ENCODE measurements at places on chromosomes 6 and 20.

DNA sequence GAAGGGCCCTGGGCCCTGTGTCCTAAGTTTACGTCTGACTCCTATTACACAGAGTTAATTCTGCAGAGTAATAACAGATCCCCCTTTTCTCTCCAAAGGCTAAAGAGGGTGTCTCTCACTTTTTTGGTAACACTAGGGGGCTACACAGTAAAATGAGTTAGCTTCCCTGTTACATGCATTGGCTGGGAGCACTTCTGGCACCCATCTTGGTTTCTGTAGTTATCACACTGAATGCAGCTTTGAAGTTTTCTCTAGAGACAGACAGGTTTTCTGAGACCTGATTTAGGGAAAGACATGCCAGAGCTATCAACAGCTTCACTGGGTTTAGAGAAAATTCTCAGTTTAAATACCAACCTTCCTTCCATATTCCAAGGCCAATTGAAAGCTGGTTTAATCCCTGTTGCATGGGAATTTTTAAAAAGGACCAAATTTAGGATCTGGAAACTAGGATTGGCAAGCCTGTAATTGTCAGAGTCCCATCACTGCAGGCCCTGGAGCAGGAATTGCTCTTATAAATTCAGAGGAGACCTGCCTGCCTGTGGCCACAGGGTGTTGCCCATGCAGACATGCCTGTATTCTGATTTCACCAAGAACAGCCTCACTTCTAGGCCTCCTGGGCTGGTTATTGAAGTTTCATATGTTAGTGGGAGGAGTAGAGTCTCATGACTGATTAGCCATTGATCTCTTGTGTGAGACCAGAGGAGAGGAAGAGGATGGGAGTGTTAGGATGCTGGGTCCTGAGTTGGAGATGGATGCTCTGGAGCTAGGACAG is 29.4 kb downstream of the RNF8 start:
- no peak for DNase-seq

DNA sequence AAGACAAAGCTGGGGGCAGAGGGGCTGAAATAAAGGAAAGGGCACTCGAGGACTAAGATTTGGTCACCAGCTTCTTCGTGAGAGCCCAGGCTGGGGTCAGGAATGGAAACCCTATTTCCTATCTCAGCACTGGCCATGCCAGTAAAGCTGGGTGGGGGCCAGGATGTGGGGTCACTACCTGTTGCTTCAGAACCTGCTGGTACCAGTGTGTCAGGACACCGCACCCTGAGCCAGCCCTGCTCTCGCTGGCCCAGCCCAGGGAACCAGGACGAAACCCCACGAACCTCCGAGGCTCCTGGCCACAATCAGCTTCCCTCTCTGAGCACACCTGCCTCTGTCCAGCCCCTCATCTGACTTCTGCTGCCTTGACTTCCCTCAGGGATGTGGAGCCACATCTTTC is 2.1 kb downstream of the CDSN start:
- DNase-seq, result no peak

- DNase-seq, result no peak
Measured at GRCh38 chr6:100235631-100236030, 229.1 kb downstream of the SIM1 start.

- DNase-seq, result no peak
Measured at GRCh38 chr20:1450926-1451491, 15.6 kb downstream of the NSFL1C start.

GRCh38 chr6:24980507-24981385 is 45.0 kb upstream of the RIPOR2 start:
- DNase-seq, result no peak

DNA sequence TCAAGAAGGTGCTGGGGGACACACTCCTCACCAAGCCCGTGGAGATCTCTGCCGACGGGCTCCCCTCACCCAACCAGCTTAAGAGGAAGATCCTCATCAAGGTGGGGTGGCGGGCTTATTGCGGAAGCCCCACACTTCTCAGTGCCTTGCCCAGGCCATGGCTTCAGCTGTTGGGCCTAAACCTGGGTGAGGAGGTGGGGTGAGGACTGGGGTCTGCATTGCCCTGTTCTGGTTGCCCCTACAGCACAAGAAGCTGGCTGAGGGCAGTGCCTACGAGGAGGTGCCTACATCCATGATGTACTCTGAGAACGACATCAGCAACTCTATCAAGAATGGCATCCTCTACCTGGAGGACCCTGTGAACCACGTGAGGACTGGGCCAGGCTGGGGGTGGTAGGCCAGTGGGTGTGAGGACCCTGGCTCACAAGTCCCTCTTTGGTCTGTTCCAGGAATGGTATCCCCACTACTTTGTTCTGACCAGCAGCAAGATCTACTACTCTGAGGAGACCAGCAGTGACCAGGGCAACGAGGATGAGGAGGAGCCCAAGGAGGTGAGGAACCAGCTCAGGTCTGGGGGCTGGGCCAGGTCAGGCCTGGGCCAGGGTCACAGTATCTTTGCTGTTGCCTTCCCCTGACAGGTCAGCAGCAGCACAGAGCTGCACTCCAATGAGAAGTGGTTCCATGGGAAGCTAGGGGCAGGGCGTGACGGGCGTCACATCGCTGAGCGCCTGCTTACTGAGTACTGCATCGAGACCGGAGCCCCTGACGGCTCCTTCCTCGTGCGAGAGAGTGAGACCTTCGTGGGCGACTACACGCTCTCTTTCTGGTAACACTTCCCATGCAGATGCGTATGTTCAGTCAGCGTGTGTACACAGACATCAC is 27.9 kb downstream of the PLCG1 start:
- no peak for DNase-seq

DNA sequence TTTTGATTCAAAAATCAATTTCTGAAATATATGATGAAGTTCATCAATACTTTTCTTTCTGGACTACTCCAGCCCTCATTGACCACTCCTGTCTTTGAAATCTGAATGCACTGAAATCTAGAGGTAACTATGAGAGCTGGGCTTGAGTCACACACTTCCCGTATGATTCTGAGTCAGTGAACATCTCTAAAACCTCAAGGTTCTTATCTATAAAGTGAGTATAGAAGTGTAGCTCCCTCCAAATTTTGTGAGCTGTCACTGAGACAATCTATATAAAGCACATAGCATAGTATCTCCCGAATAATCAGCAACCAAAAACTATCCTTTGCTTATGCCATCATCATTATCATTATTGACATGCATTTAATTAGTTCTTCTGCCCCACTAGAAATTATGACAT is 182.4 kb downstream of the TSHZ2 start:
- peak; percentile 6 for DNase-seq

DNA sequence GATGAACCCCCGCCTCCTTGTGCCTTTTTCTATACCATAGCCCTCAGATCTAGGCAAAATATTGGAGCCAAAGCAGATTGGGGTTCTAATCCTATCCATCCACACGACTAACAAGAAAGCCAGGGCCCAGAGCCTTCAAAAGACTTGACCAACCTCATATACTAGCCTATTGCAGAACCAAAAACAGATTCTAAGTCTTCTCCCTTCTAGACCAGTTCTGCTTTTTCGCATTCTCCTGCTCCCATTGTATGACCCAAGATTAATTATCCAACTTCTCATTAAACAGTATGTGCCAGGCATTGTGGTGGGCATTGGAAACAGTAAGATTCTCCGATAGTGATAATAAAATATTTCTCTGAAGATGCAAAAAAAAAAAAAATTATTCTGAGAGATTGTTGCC is 113.7 kb upstream of the JARID2 start:
- DNase-seq, result no peak

DNA sequence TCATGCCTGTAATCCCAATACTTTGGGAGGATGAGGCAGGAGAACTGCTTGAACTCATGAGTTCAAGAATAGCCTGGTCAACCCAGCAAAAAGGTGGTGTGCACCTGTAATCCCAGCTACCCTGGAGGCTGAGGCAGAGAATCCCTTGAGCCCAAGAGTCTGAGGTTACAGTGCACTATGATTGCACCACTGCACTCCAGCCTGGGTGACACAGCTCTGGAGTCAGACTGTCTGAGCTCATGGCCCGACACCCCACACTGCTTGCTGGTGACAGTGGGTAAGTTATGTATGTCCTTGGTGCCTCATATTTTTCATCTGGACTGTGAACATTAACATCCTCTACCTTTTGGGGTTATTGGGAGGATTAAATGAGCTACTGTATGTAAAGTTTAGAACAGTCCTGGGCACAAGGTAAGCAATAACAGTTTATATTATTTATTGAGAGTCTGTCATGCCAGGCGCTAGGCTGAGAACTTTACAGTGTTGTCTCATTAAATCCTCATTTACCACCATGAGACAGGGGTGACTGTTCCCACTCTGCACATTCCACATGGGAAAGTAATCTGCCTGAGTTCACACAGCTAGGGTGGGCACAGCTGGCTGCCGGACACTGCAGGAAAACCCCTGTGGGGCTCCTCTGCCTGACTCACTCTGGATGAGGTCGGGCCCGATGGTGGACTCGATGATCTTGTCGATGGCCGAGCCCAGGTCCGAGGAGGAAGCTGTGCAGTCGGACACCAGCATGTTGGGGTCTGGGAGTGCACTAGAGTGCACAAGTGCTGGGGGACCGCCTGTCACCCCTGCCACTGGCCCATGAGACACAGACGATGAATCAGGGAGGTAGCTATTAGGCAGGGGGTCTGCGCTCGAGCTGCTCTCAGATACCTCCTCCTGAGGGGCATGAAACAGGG is 2.9 kb downstream of the ZNF335 start:
- no peak for DNase-seq

DNA sequence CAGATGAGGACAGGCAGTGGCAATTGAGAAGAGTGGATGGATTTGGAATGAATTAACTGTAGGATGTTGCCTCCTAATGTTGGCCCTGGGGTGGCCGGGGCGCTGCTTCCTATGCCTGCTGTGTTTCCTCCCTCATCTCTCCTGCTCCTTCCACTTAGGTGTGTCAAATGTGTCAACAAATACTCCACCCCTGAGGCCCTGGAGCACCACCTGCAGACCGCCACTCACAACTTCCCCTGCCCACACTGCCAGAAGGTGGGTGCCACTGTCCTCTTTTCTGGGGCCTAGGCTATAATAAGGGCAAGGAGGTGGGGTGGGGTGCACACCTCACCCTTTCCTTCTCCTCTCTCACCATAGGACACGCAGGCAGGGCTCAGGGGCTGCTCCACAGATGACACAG is 30.0 kb upstream of the CHMP4B start:
- no peak for DNase-seq

DNA sequence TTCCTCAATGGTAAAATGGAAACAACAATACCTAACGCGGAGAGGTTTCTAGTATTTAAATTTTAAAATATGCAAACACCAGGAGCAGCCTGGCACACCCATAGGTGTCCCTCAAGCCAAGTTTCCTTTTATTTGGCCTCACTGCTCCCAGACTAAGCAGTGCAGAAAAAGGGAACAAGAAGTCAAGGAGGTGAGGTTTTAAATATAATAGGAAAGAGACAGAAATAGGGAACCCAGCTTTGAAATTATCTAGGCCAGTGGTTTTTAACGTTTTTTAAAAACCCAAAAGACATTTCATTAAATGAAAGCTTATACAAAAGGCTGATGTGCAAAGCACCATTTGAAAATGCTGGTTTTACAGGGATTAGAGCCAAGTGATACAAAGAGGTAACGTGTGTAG is 109.6 kb downstream of the SLC22A3 start:
- DNase-seq, result no peak

DNA sequence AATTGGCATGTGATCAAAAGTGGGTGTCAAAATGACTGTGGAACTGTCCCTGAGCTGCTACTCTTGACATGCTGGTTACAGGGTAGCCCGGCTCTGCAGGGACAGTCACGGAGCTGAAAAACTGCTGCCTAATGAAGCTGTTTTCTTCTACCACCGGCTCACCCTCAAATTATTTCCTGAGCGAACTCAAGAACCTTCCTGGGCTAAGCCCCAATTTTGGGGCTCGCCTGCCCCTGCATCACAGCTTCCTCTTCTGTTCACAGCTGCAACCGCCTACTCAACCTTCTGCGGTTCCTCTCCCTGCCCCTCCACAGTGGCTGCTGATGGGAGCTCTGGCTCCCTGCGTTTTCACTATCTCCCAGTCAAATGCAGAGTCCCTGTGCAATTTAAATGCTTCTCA is 110.8 kb upstream of the MLN start:
- peak; percentile 21 for DNase-seq

DNA sequence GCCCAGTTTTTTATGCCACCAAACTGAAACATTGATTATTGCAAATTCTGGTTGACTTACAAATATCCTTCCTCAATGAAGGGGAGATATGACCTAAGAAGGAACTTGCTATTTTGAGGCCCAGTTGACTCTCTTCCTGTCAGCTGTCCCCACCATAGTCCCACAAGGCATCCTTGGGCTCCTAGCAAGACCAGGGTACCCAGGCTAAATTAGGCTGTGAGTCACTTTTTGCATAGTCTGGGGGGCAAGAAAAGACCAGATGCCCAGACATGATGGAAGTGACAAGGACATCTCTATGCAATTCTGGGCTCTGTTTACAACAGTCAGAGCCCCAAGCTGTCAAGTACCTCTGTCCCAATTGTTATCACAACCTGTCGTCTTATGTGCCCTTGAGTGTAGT is 31.8 kb upstream of the MAFB start:
- DNase-seq, result no peak

- no peak for DNase-seq
Measured at GRCh38 chr6:166570929-166571713, 15.4 kb downstream of the RAMACL start.

DNA sequence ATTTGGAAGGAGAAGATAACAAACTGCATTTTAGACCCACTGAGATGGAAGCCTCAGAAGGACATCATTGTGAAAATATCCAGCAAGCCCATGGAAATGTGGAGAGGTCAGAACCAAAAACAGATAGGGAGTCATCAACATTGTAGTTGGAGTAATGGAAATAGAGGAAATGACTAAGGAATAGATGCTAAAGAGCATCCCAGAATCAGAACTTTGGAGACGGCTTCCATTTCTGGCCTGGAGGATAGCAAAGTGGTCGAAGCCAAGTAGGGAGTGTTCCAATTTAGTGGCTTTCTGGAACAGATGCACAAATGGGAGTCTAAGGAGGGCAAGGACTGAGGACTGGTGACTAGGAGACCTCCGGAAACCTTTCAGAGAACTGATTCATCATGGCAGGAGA is 3.6 kb downstream of the BEND6 start:
- no peak for DNase-seq

DNA sequence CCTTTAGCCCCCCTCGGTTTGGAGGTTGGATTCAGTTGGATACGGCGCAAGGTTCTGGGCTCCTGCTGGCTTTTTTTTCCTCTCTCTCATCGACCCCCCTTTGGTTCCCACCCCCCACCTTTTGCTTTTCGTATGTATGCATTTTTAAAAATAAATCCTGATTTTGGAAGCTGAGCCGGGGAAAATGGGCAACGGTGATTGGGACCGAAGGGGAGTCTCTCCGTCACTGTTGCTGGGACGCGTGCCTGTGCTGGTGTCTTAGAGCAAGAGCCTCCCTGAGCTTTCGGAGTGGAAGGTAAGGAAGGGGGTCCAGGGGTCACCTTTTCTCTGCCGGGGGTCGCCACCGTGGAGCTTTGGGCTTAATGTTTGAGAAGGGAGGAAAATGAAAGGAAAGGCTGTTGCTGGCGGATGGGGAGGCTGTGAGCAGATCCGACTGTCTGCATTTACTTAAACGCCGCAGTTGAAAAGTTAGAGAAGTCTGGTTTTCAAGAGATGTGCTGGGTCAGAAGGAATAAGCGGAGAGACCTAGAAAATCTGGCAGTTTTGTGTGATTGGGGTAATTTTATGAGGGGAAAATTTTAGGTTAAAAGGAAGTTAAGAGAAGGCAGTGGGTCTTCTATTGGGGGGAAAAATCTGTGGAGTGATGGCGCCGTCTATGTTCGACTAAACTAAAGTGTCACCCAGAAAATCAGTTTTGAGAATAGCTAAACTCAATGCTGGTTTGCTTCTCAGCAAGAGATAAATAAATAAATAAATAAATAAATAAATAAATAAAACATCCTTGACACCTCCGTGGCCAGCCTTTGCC is 828 bp downstream of the ADGRB3 start:
- no peak for DNase-seq
